ENCODE measurements at places on chromosomes 1 and 21. TPM values are rescaled to one million over a fixed set of nuclear protein-coding genes. Genes with fewer than 3 reads are reported as not detected.

GRCh38 chr1:112866151-112866550, 89.8 kb downstream of the SLC16A1 start:
- no peaks in the 10 kb centered on the region for H3K36me3 ChIP-seq
- H3K27ac ChIP-seq = no peak overlapping the region
- DNase-seq = no peak
- H3K4me1 ChIP-seq = no peaks in the 10 kb centered on the region
- H3K4me3 ChIP-seq = no peak overlapping the region

Gene IQGAP3
- 1.0 TPM for total RNA-seq

- H3K4me1 ChIP-seq = no peaks in the 10 kb centered on the region
- H3K36me3 ChIP-seq = no peaks in the 10 kb centered on the region
- DNase-seq = no peak
- no peak overlapping the region for H3K4me3 ChIP-seq
- H3K27ac ChIP-seq = no peak overlapping the region
These were observed 11.4 kb downstream of the DOCK7 start for GRCh38 chr1:62676611-62677356.

Gene NME7
- total RNA-seq = 9.1 TPM

Gene CASQ1
- total RNA-seq = 32.3 TPM

Gene OPRD1
- total RNA-seq = not detected

GRCh38 chr1:18197299-18197698, 89.7 kb downstream of the IGSF21 start:
- H3K27ac ChIP-seq = no peak overlapping the region
- DNase-seq = no peak
- no peaks in the 10 kb centered on the region for H3K4me1 ChIP-seq
- no peaks in the 10 kb centered on the region for H3K27me3 ChIP-seq
- H3K36me3 ChIP-seq = no peaks in the 10 kb centered on the region
- no peak overlapping the region for H3K4me3 ChIP-seq

Gene CLIC6
- 7.0 TPM for total RNA-seq

Gene PEX11B
- 20.1 TPM for total RNA-seq

DNA sequence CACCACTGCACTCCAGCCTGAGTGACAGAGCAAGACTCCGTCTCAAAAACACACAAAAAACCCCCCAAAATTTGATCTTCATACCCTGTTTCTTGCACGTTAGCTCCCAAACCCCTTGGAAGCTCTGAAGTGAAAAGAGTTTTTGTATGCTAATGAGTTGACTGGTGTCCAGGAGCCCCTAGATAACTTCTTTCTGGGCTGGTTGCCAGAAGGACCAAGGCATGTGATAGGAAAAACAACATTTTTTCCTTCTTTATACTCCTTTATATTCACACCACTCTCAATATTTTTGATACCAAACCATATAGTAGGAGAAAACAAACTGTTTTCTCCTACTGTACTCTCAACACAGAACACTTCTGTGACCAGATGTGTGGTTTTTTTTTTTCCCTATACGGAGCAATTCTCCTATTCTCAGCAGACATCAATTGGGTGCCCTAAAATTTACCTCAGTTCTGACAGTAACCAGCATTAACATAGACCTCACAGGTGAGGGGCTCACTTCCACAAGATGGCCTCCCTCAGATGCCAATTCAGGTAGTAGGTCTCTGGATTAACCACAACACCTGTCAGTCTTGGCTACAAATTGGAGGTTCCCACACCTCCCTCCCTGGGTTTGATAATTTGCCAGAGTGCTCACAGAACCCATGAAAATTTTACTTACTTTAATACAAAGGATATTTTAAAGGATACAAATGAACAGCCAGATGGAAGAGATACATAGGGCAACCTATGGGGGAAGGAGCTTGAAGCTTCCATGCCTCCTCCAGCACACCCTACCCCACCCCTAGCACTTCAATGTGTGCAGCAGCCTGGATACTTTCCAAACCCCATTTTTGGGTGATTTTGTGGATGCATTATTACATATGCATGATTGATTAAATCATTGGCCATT, 25.6 kb downstream of the ZYG11B start:
- DNase-seq = no peak
- H3K27me3 ChIP-seq = no peaks in the 10 kb centered on the region
- peaks cover 4% of the 10 kb centered on the region for H3K36me3 ChIP-seq

GRCh38 chr1:198680174-198680875, 41.5 kb downstream of the PTPRC start:
- H3K27ac ChIP-seq = no peak overlapping the region
- no peaks in the 10 kb centered on the region for H3K4me1 ChIP-seq
- H3K27me3 ChIP-seq = no peaks in the 10 kb centered on the region

GRCh38 chr1:94708299-94708685, 111.9 kb upstream of the SLC44A3 start:
- no peaks in the 10 kb centered on the region for H3K36me3 ChIP-seq
- peaks cover 9% of the 10 kb centered on the region for H3K4me1 ChIP-seq
- H3K27ac ChIP-seq = no peak overlapping the region
- DNase-seq = no peak
- no peaks in the 10 kb centered on the region for H3K27me3 ChIP-seq

Gene CLCNKB
- 3.9 TPM for total RNA-seq

DNA sequence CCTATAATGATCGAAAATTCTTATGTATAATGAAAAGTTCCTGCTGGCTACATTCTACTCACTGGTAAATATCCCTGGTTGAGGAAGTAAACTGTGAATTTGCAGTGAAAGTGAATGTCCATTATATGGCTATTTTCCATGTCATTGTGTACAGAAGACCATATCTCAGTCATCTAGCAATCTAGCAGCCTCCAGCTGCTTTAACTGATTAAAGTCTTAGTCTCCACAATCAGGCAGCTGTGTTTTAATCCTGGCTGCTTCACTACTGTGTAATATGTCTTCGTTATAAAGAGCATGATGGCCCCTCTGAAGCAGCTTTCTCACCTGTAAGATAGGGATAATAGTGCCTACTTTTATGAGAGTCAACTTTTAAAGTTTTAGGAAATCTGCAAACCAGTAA, 11.4 kb downstream of the CLCA2 start:
- H3K4me3 ChIP-seq = no peak overlapping the region
- H3K4me1 ChIP-seq = no peaks in the 10 kb centered on the region
- DNase-seq = no peak
- no peaks in the 10 kb centered on the region for H3K36me3 ChIP-seq

DNA sequence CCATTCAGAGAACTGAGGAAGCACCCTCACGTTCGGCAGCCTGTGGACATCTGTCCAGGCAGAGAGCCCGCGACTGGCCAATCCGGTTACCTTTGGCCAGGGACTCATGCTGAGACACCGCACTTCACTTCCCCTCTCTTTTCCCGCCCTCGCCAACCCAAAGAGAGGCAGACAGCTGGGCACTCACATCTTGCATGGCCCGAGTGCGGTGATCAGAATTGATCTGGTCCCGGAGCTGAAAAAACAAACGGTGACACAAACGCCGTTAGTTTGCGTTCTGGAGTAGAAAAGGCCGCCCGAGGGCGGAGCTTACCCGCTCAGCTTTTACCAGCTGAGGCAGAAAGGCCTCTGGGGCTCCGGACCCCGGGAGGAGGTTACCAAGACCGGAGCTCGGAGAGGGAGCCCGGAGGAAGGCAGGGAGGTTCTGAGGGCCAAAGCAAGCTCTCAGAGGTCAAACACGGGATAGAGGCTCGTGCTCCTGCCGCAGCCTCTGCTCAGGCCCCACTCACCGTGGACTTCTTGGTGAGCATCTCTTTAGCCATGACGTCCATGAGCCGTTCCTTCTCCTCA, 376 bp downstream of the SF3A3 start:
- H3K4me3 ChIP-seq = peak overlapping the region; percentile 91
- no peak for DNase-seq

- no peak overlapping the region for H3K27ac ChIP-seq
- H3K36me3 ChIP-seq = peaks cover 17% of the 10 kb centered on the region
- H3K4me3 ChIP-seq = no peak overlapping the region
- DNase-seq = no peak
- H3K4me1 ChIP-seq = peaks cover 20% of the 10 kb centered on the region
These were observed 1.9 kb downstream of the CSTB start for GRCh38 chr21:43774163-43774562.

Gene KRTAP10-5
- total RNA-seq = not detected

GRCh38 chr1:71587961-71588360, 507.1 kb upstream of the ZRANB2 start:
- H3K27ac ChIP-seq = no peak overlapping the region
- no peaks in the 10 kb centered on the region for H3K27me3 ChIP-seq
- H3K4me1 ChIP-seq = no peaks in the 10 kb centered on the region
- H3K36me3 ChIP-seq = no peaks in the 10 kb centered on the region

GRCh38 chr1:183417772-183418491, at the start of gene NMNAT2:
Gene NMNAT2 (minus strand): TSS chr1:183418380. CDS start chr1:183418267, 113 bp downstream.
- H3K4me1 ChIP-seq = no peaks in the 10 kb centered on the region
- no peak for DNase-seq
- peak within 1 kb of the TSS; percentile 7 for H3K27ac ChIP-seq
- peaks cover 4% of the 10 kb centered on the region for H3K27me3 ChIP-seq
- H3K36me3 ChIP-seq = no peaks in the 10 kb centered on the region
- peak within 1 kb of the TSS; percentile 63 for H3K4me3 ChIP-seq

GRCh38 chr1:89842567-89843272, 21.9 kb downstream of the LRRC8D start:
- DNase-seq = no peak
- H3K36me3 ChIP-seq = no peaks in the 10 kb centered on the region

GRCh38 chr1:9784508-9785133, 39.1 kb downstream of the CLSTN1 start:
- H3K27me3 ChIP-seq = no peaks in the 10 kb centered on the region
- H3K4me1 ChIP-seq = no peaks in the 10 kb centered on the region
- no peak overlapping the region for H3K4me3 ChIP-seq
- no peak for DNase-seq

- H3K4me3 ChIP-seq = no peak overlapping the region
- no peaks in the 10 kb centered on the region for H3K4me1 ChIP-seq
- H3K27ac ChIP-seq = no peak overlapping the region
- DNase-seq = no peak
- H3K27me3 ChIP-seq = no peaks in the 10 kb centered on the region
These were observed 81.0 kb downstream of the CNIH3 start for GRCh38 chr1:224696891-224697765.

DNA sequence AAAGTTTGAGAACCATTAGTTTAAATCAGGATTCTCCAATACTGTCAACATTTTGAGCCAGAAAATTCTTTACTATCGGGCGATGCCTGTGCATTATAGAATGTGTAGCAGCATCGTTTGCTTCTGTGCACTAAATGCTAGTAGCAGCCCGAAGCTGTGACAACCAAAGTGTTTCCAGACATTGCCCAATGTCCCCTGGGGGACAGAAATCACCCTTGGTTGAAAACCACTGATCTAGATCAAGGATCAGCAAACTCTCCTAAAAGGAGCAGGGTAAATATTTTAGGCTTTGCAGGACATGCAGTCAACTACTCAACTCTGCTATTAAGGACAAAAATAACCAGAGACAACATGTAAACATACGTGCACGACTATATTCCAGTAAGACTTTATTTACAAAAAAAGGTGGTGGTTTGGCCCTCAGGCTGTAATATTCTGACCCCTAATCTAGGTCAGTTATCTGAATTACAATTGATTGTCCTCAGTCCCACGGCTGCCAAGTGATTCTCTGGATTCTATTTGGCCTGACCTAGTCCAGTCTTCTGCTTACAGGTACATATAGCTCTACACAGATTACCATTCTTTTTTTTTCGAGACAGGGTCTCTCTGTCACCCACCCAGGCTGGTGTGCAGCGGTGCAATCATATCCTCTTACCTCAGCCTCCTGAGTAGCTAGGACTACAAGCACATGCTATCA, 10.6 kb downstream of the FAF1 start:
- H3K4me3 ChIP-seq = no peak overlapping the region
- no peaks in the 10 kb centered on the region for H3K4me1 ChIP-seq
- H3K36me3 ChIP-seq = no peaks in the 10 kb centered on the region
- H3K27ac ChIP-seq = no peak overlapping the region

- no peaks in the 10 kb centered on the region for H3K4me1 ChIP-seq
- DNase-seq = no peak
- no peak overlapping the region for H3K27ac ChIP-seq
- no peak overlapping the region for H3K4me3 ChIP-seq
- no peaks in the 10 kb centered on the region for H3K27me3 ChIP-seq
These were observed 100.3 kb downstream of the SEC16B start for GRCh38 chr1:177869586-177869985.

GRCh38 chr1:147748676-147749350, 11.6 kb downstream of the GJA5 start:
- peak overlapping the region; percentile 58 for H3K27ac ChIP-seq
- DNase-seq = no peak
- no peaks in the 10 kb centered on the region for H3K4me1 ChIP-seq
- H3K27me3 ChIP-seq = no peaks in the 10 kb centered on the region
- H3K36me3 ChIP-seq = no peaks in the 10 kb centered on the region

- H3K4me1 ChIP-seq = peaks cover 60% of the 10 kb centered on the region
- DNase-seq = no peak
These were observed 54.6 kb upstream of the ECE1 start for GRCh38 chr1:21344750-21345443.

Gene TNFRSF4
- 0.59 TPM for total RNA-seq

Gene TCHHL1
- total RNA-seq = not detected

GRCh38 chr1:93607814-93608186, 73.8 kb downstream of the BCAR3 start:
- no peaks in the 10 kb centered on the region for H3K27me3 ChIP-seq
- no peak overlapping the region for H3K4me3 ChIP-seq
- DNase-seq = peak; percentile 57

DNA sequence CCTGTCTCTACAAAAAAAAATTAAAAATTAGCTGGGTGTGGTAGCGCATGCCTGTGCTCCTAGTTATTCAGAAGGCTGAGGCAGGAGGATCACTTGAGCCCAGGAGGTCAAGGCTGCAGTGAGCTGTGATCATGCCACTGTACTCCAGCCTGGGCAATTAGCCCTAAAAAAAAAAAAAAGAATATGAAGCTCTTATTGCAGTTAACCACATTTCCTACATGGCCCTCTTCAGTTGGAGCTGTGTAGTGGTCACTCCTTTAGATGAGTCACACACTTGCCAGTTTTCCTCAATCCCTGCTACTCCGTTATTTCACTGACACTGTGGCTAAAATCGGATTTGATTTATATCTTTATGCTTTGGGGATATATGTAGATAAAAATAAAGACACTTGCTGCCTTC, 11.8 kb downstream of the NFYC start:
- no peak overlapping the region for H3K27ac ChIP-seq
- H3K36me3 ChIP-seq = no peaks in the 10 kb centered on the region
- DNase-seq = no peak

DNA sequence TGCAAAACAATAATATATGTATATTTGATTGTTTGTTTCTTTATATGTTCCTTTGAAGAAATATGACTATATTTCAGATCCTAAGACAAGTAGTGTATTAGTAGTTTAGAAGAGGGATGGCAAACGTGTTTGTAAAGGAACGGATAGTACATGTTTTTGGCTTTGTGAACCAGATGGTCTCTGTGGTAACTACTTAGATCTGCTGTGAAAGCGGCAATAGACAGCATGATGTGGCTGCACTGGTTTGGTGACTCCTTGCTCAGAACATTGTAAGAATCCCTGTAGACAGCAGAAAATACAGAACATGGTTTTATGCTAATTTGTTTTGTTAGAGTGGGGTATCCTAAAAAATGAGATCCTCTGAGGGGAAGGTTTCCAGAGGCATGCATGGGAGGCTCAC, 3.1 kb downstream of the ACADM start:
- H3K27me3 ChIP-seq = no peaks in the 10 kb centered on the region
- no peak for DNase-seq
- no peaks in the 10 kb centered on the region for H3K4me1 ChIP-seq
- peaks cover 3% of the 10 kb centered on the region for H3K36me3 ChIP-seq
- H3K4me3 ChIP-seq = no peak overlapping the region
- H3K27ac ChIP-seq = no peak overlapping the region
